Cardiac ventricle fibroblast (primary cell): ENCODE measurements at places on chromosomes 4 and X. TPM values are rescaled to one million over a fixed set of nuclear protein-coding genes. Genes with fewer than 3 reads are reported as not detected.

S100P gene
- total RNA-seq = 0.59 TPM in 1 of 2 replicates, not detected in the other

CSN1S1 gene
- total RNA-seq = not detected in 2 replicates

WDR45 gene
- total RNA-seq = 64.5 and 72.1 TPM in 2 replicates

FDCSP gene
- not detected in 2 replicates for total RNA-seq

GUF1 gene
- 8.3 and 11.3 TPM in 2 replicates for total RNA-seq

IL3RA gene
- 2.8 TPM in 1 of 2 replicates, not detected in the other for total RNA-seq

FHL1 gene
- 76.8 and 78.3 TPM in 2 replicates for total RNA-seq

AFM gene
- total RNA-seq = not detected in 2 replicates

SYNPO2 gene
- total RNA-seq = 9.0 and 10.1 TPM in 2 replicates

NWD2 gene
- total RNA-seq = not detected in 2 replicates

NR3C2 gene
- total RNA-seq = 0.15 and 0.19 TPM in 2 replicates

DGKQ gene
- 8.2 and 12.4 TPM in 2 replicates for total RNA-seq
